ENCODE measurements at places on chromosomes 13 and 19.

DNA sequence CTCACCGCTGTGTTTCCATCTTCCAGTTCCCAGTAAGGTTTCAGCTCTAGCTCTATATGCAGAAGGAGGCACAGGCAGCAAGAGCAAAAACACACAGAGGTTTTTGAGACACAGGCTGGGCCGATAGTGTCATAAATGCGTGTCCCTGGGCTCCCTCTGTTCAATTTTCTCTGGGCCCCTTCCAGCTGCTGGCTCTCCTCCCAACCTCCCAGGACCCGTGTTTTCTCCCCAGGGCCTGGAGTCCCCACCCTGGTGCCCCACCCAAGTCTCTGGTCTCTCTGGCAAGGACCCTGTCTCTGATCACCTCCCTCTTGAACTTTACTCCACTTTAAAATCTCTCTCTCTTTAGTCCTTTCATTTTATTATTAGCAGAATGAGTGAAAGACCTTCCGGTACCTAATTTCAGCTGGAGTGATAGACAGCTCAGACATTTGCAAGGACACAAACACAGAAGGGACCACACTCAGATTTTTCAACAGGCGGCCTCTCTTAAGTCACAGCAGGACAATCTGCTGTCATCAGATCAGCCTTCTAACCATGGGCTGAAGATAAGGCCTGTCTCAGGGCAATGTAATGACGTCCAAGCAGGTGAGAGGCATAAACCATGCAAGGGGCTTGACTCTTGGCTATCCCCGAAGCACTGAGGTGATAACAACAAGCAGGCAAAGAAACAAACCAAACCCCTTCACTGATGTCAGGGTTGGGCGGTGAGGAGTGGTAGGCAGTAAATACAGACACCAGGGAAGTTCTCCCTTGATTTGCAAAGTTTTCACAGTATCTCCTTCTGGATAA lies 190.0 kb upstream of the IRS2 start:
- DNase-seq, result no peak

DNA sequence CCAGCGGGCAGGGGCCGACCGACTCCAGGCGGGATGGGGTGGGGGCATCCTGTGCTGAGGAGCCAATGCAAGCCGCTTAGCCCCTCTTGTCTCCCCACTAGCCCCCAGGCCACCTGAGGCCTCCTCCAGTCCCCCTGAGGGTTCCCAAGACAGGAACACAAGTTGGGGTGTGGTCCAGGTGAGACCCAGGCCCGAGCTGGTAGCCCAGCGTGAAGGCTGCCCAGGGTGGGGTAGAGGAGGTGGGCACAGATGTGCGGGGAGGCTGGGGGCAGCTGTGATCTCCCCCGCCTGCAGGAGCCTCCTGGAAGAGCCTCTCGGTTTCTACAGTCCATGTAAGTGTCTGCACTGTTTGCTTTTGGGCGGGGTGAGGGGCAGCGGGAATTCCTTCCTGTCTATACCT lies 10.4 kb downstream of the TLE6 start:
- DNase-seq, result no peak

- no peak for DNase-seq
Observed at GRCh38 chr19:18159810-18160209, 6.8 kb downstream of the PIK3R2 start.

GRCh38 chr19:4911314-4911713 lies 2.0 kb downstream of the UHRF1 start:
- no peak for DNase-seq

DNA sequence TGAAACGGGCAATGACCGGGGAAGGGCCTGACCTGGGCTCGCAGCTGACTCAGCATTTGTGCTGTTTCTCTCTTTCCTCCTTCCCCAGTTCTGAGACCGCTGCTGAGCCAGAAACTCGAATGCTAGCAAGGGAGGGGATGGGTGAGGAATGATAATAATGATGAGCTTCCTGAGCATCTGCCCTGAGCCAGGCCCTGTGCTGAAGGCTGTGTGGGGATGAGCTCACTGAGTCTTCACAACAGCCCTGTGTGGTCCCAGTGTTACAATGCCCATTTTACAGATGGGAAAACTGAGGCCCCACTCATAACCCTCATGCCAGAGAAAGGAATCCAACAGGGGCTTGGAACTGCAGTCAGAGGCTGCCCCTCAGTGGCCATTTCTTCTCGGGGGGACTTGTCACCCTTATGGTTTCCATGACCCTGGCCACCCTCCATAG lies 8.1 kb downstream of the SULT2B1 start:
- no peak for DNase-seq

DNA sequence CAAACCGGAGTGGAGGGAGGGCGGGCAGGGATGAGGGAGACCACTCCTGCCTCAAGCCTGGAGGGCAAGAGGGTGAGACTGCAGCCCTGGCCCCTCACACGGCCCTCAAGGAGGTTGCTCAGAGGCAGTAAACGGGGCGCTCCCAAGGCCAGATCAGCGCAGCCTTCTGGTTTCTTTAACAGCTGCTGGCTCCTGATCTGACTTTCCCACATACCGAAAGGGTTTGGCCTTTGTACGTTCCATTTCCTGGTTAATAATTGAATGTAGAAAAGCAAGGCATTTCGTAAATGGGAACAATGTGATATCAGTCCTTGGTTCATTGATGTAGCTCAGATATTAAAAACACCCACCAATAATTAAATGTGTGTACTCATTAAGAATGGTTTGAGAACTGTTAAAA lies 71.5 kb downstream of the GGACT start:
- no peak for DNase-seq
